Activated T-helper 1 cell treated with Interleukin-2 at 50 U/mL for 16 hours (primary cell): ENCODE measurements at places on chromosomes 6 and 20.

GRCh38 chr6:129546702-129547101 lies 163.3 kb downstream of the ARHGAP18 start:
- no peak for DNase-seq

DNA sequence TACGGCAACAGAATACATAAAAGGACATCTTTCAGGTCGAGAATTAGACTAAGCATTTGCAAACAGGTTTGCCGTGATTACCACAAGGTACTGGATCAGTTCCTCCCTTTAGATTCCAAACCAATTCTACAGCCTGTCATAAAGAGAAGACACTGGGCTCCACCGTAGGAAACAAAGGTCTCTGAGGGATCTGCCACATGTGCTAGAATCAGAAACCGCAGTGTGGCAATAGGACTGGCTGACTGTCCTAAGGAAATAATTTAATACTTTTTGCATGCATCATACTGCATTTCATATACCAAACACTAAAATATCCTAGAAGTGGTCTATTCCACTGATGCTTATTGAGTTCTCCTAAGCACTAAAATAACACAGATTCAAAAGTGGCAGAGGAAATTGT lies 59.2 kb downstream of the POPDC3 start:
- DNase-seq: no peak

DNA sequence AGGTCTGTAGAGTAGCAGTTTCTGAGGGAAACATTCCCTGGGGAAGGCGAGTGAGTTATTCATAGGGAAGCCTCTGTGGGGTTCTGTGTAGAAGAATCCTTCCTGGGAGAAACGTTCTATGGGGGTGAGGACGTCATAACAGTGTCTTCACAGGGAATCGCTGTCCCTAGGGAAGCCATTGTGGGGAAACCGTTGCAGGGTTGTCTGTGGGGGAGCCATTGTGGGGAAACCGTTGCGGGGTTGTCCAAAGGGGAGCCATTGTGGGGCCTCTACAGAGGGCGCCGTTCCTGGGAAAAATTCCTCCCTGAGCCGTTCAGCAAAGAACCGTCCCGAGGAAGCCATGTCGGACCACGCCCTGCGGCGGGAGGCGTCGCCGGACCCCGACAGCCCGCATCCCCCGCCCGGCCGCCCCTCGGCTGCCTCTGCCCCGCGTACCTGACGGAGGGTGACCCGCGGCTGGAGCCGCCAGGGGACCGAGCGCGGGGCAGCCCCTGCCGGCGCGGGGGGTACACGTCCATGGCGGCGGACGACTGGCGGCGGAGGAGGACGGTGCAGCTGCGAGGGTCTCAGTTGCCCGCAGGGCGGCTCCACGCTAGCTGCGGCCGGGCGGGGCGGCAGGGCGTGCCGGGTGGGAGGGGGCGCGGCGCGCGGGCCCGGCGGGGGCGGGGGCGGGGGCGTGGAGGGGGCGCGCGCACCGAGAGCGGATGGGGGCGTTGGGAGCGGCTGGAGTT lies at the start of gene DNAAF9:
TSS of gene DNAAF9 (minus strand) at position 630 of the 731 bp plus-strand sequence. CDS start at position 518, 112 bp downstream.
- DNase-seq: peak; percentile 47

DNA sequence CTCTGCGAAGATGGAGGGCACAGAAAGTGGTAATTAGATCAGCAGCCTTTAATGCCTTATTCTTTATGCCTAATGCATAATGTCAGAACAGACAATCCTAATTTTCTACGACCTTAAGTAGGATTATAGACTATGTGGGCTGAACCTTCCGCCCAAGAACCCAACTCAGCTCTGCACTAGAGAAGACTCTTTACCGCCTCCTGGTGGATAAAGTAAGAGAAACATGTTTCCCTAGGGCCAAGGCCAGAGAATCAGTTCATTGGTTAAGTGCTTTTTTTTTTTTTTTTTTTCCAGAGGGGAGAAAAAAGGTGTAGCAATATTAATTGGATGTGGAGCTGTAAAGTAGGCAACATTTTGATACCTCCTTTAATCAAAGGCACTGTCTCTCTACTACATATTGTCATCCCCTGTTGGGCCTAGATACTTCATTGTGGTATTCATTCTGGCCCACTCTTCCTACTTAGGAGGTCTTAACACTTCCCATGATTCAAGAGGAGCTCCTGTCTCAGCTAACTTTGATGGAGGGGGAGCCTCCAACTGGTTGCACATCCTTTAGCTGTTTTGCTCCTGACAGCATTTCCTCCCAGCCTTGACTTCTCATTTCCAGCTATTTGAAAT lies 124.9 kb upstream of the NRN1 start:
- no peak for DNase-seq

- DNase-seq: no peak
Measured at GRCh38 chr6:154304191-154304590, 52.4 kb downstream of the IPCEF1 start.

- no peak for DNase-seq
Measured at GRCh38 chr20:33490023-33490933, at the start of gene CBFA2T2. Gene CBFA2T2 (plus strand): TSS chr20:33490096. CDS start chr20:33490268, 172 bp downstream.

- DNase-seq: no peak
Measured at GRCh38 chr6:96089173-96089572, 73.4 kb downstream of the FUT9 start.

- no peak for DNase-seq
Measured at GRCh38 chr20:31663838-31664695, 26.4 kb downstream of the COX4I2 start.

DNA sequence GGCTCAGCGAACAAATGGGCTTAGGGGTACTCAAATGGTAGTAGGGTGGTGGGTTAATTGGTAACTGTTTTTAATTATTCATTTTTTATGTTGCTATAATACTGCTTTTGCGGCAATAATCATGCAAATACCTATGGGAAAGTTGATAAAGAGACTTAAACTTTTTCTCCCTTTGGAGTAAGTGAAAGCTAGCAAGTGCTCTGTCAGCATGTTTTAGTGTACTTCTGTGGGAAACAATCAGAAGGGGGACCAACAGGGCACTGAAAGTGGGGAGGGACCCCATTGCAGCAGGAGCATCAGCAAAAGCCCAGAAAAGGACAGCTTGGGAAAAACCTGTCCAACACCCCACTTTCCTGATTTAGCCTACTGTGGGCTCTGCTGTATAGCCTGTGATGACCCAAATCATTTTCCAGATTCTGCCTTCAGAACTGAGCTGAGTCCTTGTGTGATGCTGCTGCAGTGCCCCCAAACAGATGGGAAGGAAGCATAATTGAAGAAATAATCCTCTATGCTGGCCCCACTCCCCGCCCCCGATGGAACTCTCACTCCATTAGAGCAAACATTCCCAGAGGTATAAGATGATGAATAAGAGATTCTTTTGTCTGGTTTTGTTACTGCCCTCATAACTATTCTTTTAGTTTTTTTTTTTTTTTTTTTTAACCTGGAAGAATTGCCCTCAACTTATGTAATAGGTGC lies 322.8 kb downstream of the CD83 start:
- DNase-seq: no peak

- no peak for DNase-seq
Measured at GRCh38 chr6:31332637-31333602, 24.1 kb downstream of the HLA-B start.

GRCh38 chr6:138512609-138513008 lies 13.3 kb upstream of the NHSL1 start:
- DNase-seq: no peak

DNA sequence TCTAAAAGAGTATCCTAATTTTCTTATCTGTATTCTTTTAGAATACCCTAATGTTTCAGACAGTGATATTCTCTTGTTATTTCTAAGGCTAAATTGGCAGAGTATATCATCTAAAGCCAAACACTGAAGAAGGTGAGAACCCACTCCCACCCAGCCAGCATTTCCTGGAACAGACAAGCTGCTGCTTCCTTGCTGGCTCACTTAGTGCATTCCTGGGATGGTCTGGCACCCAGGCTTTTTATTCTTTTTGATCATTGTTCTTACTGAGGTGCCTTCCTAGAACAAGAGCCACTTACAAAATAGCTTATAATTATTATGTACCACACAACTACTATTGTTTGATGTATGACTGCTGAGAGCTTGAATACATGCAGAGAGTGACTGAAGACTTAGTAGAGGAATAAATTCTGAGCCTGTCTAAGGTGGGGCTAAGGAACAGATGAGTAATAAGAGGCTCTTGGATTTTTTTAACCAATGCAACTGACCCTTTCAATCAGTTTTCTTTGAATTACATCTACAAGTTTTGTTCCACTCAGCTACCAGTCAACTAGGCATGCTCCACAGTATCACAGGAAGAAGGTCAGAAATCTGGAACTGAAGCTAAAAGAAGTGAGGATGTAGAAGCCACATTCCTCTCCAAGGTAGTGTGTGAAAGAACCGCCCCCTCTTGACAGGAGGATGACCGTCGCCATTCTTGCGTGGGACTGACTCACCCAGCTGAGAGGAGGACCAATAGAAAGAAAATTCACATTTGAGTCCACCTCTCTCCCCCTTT lies 30.1 kb downstream of the PRPH2 start:
- no peak for DNase-seq

DNA sequence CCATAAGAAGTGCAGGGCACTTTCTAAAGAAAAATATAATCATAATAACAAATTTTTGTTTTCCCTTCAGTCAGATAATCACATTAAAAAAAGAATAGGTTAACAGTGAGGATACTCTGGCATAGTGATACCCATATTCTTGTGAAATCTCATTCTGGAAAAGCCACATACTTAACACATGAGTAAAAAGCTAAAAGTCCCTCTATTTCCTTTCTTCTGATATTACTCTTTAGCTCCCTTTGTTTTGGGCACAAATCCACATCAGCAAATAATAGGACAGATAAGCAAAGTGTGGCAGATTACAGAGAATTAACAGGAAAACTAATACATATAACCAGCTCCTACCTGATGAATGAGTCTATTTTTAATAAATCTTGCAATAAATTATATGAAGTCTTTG lies 15.8 kb downstream of the SHPRH start:
- no peak for DNase-seq

- no peak for DNase-seq
Measured at GRCh38 chr20:16292226-16292880, 280.9 kb downstream of the KIF16B start.

- DNase-seq: no peak
Measured at GRCh38 chr6:15299430-15300131, 53.7 kb downstream of the JARID2 start.
